ENCODE measurements at places on chromosomes 16 and 17.
A peak's percentile ranks its signal among the peaks of the same experiment; 100 is the strongest.

DNA sequence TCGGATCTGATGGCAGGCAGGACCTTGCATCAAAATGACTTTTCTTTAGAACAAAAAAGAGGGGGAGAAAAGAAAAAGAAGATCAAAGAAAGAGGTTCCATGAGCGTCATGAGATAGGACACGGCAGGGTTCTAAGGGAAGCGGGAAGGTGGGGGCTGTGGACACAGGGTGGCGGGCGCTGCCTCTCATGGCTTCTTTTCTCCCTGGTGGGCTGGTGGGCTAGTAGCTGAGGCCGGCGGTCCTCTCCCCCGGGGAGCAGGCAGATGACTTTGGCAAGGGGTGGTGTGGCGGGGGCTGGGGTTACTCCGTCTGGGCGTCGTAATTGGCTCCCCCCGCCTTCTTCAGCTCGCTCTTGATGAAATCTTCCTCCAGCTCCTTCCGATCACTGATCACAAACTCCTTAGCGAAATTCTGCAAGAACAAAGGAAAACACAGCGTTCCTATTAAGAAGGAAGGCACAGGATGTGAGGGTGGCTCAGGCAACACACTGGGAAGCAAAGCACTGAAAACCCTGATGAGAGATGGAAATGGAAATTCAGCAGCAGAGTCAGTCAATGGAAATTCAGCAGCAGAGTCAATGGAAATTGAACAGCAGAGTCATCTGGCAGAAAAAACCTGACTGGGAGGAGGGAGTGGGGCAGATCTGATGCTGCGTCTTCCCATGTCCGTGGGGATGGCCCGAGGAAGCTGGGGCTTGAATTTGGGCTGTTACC lies 51.2 kb downstream of the COTL1 start:
- no peak for DNase-seq

DNA sequence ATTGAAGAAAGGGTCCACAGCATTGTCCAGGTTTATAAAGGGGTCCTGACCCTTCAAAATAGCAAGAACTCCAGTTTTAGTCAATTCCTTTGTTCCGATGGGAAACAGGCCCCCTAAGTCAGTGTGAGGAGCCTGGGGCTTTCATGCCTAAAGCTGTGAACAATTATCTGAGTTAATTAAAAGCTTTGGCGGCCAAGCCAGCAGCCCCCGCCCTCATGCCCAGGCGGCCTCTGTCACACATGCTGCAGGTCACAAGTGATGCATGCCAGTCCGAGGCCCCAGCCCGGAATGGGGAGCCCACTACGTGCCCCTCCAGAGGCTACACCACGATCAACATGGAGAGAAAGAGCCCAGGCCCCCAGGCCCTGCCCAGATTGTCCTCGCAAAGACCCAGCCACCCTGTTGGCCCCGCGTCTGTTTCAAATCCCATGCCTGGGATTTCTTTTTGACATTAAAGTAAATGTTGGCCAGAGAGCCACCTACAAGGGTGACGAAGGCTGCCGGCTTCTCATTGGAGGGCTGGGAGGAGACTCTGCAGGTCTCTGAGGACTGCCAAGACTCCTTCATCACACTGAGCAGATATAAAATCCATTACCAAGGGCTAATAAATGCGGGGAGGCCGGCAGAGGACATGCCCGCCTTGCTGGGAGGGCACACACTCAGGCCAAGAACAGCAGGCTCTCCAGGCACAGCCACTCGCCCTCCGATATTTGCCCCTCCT lies 14.5 kb upstream of the PITPNM3 start:
- no peak for DNase-seq

GRCh38 chr17:9940841-9941240 lies 35.8 kb upstream of the RCVRN start:
- DNase-seq: no peak

GRCh38 chr17:73647301-73647695 lies 3.1 kb upstream of the SDK2 start:
- no peak for DNase-seq

DNA sequence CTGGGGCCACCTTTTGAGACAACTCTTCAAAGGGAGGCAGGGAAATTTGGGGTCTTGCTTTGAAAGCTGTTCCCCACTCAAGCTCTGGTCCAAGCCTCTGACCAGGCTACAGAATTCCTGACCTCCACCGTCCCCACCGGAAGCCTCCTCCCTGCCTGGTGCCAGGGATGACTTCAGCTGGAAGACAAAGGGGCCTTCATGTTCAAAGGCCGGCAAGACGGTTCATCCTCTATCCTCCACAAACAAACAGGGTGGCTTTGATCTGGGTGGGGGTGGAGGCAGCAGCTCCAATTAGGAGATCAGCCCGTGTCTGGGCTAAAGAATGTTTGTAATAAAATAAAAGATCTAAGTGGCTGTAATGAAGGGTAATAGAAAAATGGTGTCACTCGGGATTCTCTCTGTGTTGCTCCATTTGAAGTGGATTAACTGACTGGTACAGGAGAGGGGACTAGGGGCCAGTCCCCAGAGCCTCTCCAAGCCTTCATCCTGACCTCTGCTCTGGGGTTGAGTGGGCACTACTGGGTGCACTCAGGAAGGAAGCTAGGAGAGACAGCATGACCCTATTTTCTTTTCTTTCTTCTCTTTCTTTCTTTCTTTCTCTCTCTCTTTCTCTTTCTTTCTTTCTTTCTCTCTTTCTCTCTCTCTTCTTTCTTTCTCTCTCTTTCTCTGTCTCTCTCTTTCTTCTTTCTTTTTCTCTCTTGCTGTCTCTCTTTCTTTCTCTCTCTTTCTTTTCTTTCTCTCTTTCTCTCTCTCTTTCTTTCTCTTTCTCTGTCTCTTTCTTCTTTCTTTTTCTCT lies 27.5 kb upstream of the NKD1 start:
- DNase-seq: no peak

- no peak for DNase-seq
Measured at GRCh38 chr17:39706921-39707337, 7.1 kb downstream of the ERBB2 start.

- no peak for DNase-seq
Measured at GRCh38 chr17:8880466-8880865, 13.0 kb upstream of the PIK3R6 start.

DNA sequence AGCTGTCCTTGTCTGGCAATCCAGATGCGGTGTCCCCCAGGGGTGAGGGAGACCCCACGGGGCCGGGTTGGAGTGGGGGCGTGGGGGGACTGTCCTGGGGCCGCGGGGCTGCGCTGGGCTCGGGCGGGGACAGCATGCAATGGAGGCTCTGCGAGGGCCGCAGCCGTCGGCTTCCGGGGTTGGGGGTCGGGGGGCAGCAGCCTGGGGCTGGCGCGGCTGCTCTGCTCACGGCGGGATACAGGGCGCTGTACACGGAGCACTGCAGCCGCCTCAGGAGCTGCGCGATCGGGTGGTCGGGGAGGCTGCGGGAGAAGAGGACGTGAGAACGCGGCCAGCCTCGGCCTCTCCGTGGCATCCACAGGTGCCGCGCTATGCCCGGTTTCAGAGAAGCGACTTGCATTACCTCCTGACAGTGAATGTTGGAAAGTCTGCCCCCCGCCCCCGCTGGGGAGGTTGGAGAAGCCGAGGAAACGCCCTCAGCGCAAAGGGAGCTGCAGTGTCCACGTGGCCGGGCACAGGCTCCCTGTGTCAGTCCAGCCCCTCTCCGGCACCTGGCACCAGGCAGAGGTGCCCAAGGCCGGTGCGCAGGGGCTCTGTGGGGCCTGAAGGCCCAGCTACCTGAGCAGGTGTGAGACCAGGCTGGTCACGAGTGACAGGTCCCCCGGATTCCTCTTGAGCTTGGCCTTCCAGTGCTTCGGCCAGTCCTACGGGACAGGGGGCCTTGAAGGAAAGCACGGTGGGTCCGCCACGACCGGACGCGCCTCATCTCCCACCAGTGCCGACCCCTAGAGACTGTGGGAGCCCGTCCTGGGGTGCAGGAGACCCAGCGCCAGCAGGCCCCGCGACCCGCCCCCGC lies 9.4 kb upstream of the SPATA2L start:
- no peak for DNase-seq

- peak; percentile 79 for DNase-seq
Measured at GRCh38 chr17:28338056-28338768, 2.7 kb downstream of the TNFAIP1 start.
